ENCODE measurements at places on chromosomes 1 and 21. TPM values are rescaled to one million over a fixed set of nuclear protein-coding genes. Genes with fewer than 3 reads are reported as not detected.

Gene RABGAP1L
- 82.9 TPM for total RNA-seq

Gene CSF3R
- 3.4 TPM for total RNA-seq

Gene LRRC53
- 0.27 TPM for total RNA-seq

Gene GGPS1
- total RNA-seq: 21.1 TPM

Gene LEFTY2
- 0.09 TPM for total RNA-seq

Gene RAB13
- 11.2 TPM for total RNA-seq

Gene GBP6
- total RNA-seq: 0.73 TPM
